ENCODE measurements at places on chromosomes 12 and 14.

- DNase-seq: no peak
Measured at GRCh38 chr12:65528127-65528526, 249.6 kb downstream of the MSRB3 start.

DNA sequence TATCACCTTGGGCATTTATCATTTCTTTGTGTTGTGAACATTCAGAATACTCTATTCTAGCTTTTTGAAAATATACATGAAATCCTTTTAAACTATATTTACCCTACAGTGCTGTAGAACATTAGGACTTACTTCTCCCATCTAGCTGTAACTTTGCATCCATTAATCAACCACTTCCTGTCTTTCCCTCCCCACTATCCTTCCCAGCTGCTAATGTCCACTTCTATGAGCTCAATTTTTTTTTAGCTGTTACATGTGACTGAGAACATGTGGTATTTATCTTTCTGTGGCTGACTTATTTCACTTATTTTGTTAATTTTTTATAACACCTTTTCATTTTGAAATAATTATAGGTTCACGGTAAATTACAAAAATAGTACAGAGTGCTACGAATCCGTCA lies 136.0 kb downstream of the LMNTD1 start:
- no peak for DNase-seq

DNA sequence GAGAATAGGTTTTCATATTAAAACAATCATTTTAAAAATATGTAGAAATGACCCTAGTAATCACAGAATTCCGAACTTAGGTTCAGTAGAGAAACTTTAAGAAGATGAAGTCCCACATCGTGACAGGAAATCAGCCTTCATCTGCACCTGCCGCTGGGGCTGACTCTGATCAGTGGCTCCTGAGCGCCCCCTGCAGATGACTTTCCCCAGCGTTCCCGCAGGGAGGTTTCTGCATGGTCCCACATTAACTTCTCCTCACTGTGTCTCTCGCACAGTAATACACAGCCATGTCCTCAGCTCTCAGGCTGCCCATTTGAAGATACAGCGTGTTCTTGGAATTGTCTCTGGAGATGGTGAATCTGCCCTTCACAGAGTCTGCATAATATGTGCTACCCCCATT lies 1131.1 kb downstream of the TMEM121 start:
- no peak for DNase-seq

GRCh38 chr12:47121146-47121545 lies 41.4 kb upstream of the AMIGO2 start:
- DNase-seq: no peak

DNA sequence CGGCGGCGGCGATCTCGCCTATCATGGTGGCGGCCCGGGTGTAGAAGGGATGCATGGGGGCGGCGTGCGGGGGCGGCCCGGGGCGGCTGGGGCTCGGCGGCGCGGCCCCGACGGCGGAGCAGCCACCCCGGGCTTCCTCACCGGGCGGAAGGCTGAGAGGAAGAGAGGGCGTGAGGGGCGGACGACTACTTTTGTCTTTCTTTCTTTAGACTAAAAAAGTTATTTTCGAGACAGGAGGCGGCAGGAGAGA lies 240 bp downstream of the BTG1 start:
- DNase-seq: no peak

GRCh38 chr14:77580477-77580876 lies 36.0 kb downstream of the SPTLC2 start:
- no peak for DNase-seq

GRCh38 chr14:66365388-66365787 lies 120.8 kb upstream of the CCDC196 start:
- DNase-seq: no peak

DNA sequence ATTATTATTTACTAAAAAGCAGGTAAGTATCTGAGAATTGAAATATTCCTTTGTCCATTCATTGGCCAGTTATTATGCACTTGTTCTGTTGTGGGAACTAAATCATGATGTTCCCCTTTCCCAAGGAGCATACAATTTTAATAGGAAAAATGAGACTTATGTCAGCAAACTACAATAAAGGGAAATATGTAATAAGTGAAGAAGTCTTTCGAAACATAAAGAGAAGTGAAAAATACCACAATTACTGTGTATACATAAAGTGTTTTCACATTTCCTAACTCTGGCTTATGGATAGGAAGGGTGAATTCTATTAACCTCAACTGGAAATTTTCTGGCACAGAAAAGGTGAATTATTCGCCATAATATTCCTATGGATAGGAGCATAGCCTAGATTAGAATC lies 78.4 kb upstream of the DNM1L start:
- DNase-seq: no peak

- DNase-seq: no peak
Measured at GRCh38 chr12:45049912-45050750, 768 bp downstream of the DBX2 start.

- DNase-seq: no peak
Measured at GRCh38 chr12:30692470-30692869, 3.2 kb downstream of the IPO8 start.

- no peak for DNase-seq
Measured at GRCh38 chr12:121637231-121637914, 11.0 kb downstream of the ORAI1 start.

DNA sequence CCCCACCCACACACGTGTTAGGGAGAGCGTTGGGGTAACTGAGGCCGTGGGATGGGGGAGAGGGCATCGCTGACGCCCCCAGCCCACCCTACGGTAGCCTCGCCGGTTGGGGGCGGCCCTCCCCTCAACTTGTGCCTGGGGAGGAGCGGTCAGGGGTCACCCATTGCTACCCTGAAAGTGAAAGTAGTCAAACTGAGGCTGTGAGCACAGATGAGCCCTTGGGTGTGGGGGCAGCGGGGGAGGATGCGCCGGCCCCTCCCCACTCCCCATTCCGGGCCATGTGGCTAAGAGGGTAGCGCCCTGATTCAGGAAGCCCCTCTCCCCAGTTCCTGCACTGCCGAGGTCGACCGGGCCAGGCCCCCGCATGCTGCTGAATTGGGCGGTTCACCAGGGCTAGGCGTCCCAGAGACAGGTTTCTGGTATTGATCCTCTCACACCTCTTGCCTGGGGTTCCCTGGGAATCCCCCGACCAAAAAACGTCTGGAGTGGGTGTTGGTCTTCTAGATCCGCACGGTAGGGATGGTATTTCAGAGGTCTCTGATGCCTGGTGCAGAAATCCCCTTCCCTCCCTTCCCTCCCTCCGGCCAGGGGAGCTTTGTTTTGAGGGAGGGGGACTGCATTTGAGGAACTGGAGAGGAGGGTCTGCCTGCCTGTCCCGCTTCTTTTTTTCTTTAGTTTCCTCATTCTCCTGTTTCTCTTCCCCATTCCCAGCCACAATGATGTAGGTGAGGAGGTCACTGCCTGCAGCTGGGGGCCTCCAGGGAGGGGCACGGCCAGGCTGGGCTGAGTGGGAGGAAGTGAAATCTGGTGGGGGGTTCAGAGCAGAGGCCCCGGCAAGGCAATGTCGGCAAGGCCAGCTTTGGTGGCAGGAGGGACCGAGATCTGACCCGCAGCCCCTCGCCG lies 1.0 kb downstream of the SH2B3 start:
- DNase-seq: no peak

- no peak for DNase-seq
Measured at GRCh38 chr12:111686574-111687105, 787 bp downstream of the ACAD10 start.

DNA sequence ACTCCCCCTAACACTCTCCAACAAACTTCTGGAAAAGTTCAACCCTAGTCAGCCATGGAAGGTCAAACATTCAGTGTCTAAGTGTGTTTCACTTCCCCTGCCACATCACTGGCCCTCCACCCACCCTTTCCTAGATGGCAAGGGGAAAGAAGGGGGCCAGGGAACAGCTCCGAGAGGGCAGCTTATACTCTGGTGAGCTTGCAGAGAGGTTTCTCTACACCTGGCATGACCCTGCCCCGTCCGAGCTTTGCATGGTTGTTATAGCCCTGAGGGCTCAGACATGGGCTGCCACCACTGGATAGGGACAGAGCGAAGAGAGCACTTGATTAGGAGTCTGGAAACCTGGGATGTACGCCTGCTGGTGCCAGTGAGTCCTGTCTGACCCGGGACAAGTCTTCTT lies 4.0 kb downstream of the ACVRL1 start:
- DNase-seq: no peak

DNA sequence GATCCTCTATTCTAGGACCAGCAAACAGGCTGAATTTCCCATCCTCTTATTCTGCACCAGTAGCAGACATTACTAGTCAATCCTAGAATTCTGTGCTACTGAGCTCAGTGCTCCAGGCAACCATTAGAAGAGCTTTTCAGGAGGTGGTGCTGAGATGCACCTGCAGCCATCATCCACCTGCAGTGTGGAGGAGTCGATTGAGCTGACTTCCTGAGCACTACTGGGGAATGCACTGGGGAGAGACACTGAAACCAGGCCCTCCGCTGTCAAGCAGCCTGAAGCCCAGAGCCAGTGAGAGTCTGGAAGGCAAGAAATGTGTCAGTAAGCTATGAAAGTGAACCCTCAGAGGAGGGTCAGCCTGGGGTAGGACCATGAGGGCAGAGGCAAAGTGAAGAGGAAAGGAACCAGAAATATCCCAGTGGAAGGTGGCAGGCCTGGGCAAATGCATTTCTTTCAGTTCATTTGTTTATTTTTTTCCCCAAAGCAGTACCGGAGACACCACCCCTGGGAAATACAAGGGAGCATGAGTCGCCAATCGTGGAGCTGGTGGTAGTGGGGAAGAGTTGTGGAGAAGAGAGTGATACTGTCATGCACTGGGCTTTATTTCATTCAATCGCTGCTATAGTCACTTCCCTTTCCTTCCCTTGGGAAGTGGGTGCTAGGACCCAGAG lies 23.0 kb upstream of the SERPINA4 start:
- no peak for DNase-seq

GRCh38 chr12:53205747-53206419 lies 1.2 kb downstream of the ITGB7 start:
- DNase-seq: no peak

- DNase-seq: no peak
Measured at GRCh38 chr14:102226356-102227125, 78.4 kb downstream of the MOK start.

DNA sequence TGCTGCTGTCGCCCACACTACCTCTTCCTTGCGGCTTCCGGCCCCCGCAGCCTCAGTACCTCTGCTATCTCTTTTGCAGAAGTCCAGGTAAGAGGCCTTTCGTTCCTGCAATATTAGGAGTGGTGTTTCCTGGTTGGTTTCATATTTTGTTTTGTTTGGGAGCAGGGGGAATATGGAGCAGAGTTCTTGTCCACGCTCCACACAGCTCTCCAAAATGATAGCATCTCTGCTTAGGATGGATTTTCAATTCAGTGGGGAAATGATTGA lies 768 bp downstream of the OXA1L start:
- no peak for DNase-seq

- DNase-seq: peak; percentile 64
Measured at GRCh38 chr12:91355150-91356006, 172.8 kb upstream of the DCN start.

DNA sequence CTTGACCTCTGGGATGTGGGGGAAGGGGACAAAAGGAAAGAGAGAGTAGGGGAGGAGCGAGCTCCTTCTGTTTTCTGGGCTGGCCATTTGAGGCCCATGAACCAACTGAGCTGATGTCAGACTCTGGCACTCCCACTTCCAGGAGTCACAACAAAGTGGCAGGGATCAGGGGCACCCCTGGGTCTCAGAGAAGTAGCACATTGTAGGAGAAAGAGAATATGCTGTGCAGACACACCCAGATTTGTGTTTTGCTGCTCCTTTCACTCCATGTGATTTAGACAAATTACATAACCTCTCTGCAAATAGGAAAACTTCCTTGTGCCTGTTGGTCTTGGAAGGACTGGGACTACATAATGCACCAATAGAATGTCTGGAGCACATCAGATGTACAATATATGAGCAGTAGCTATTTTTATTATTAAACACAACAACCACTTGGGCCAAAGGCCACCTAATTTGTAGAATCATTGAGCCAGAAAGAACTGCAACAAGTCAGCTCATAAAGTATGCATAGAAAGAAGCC lies 265.5 kb downstream of the ZFP36L1 start:
- DNase-seq: no peak

DNA sequence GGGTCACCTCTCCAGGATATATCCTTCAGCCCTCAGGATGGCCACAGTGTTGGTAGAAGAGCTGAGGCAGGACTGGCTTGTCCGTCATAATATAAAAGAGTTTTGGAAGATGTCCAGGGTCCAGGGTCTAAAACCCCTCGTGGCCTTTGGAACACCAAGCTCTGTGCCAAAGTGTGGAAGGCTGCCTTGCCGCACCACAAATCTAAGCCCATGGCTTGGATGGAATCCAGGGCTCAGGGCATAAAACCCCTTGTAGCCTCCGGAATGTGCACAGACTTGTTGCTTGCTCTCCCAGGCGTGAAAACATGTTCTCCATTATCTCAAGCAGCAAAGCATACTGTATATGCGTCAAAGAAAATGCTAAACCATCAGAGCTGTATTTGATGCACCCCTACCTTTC lies 46.7 kb downstream of the TNFAIP2 start:
- no peak for DNase-seq

- DNase-seq: no peak
Measured at GRCh38 chr12:121806009-121806545, 2.3 kb downstream of the SETD1B start.

DNA sequence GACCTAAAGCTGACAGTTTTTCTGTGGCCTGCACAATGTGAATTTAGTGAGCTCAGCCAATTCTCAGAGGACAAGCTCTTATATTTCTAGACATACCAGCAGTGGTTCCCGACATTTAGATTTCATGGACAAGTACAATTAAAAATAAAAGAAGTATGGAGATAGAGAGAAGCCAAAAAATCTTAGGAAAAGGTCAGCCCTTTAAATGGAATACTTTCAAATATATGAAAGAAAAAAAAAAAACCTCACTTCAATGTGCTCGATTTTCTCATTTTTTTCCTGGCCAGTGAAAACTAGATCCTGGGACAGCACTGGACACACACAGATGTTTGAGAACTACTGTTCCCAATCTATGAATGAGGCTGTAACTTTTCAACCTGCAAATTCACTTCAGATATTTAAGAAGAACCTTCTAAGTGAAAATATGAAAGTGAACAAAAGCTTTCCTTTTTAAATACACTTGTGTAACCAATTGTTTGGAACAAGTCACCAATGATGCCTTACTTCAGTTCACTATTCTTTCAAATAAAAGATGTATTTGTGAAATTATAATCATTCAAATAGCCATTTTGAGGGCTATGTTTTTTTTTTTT lies 109.4 kb downstream of the SLC38A1 start:
- DNase-seq: no peak

Data from HEK293T (cell line).